ENCODE measurements at places on chromosomes 5 and 9. TPM values are rescaled to one million over a fixed set of nuclear protein-coding genes. Genes with fewer than 3 reads are reported as not detected.

PCDHB7 gene
- 2.9 TPM for total RNA-seq

CDK5RAP2 gene
- total RNA-seq, result 53.0 TPM

LPAR1 gene
- total RNA-seq, result 22.5 TPM

FAXDC2 gene
- 50.1 TPM for total RNA-seq

PCDHB14 gene
- total RNA-seq, result 2.5 TPM

PCDHAC1 gene
- 1.2 TPM for total RNA-seq

HSD17B3 gene
- total RNA-seq, result not detected

SLC34A1 gene
- total RNA-seq, result not detected

PCDHA1 gene
- 0.14 TPM for total RNA-seq

TMEM171 gene
- total RNA-seq, result not detected

GRM6 gene
- not detected for total RNA-seq

IRF1 gene
- 33.1 TPM for total RNA-seq

DNA sequence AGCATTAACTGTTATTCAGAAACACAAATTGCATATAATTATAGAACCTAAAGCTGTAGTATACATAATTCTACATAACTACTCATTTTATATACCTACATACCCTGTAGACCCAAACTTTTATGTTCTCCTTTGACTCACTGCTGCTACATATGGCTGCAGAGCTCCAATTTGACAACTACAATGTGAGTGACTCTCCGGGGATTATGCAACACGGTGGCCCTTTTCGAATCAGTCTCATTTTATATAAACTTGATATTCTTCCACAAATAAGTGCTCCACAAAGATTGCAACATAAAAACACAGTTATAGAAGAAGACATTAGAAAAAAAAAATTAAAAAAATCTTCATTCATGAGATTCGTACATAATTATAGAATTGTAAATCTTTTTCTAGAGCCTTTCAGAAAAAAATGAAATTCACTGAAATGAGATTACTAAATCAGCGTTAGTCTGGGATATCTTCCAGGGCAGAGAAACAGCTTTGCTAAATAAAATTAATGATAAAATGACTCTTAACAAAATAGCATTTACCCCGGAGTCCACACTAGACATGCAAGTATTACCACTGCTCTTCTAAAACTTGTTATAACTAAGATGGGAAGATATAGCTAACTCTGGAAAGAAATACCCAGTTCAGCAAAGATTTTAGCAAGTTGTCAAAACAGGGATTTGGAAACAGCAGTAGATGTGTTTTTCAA is 52.6 kb downstream of the SRFBP1 start:
- DNase-seq, result no peak

GRCh38 chr5:130692770-130693169 is 472.3 kb downstream of the HINT1 start:
- no peak for DNase-seq

- no peak for DNase-seq
Observed at GRCh38 chr9:83656032-83656680, 33.2 kb downstream of the IDNK start.

GRCh38 chr5:165076686-165077085 is 1571.3 kb downstream of the MAT2B start:
- no peak for DNase-seq

- DNase-seq, result no peak
Observed at GRCh38 chr5:112275671-112276070, 143.4 kb downstream of the EPB41L4A start.

DNA sequence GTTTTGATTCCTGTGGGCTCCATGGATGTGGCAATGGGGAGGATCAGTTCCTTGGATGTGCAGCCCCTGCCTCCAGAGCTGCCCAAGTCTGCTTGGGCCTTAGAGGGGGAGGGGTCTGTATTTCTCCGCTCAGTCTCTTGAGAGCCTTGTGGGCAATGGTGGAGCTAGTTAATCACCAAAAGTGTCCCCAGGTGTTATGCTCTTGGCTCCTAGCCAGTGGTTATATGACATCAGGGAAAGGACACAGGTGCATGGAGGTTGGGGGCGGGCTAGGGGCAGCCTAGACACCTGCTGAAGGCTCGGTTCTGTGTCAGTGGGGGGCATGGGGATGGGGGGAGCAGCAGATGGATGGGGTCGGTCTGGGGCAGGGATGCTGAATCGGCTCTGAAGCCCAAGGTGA is 12.4 kb upstream of the ARAP3 start:
- no peak for DNase-seq

DNA sequence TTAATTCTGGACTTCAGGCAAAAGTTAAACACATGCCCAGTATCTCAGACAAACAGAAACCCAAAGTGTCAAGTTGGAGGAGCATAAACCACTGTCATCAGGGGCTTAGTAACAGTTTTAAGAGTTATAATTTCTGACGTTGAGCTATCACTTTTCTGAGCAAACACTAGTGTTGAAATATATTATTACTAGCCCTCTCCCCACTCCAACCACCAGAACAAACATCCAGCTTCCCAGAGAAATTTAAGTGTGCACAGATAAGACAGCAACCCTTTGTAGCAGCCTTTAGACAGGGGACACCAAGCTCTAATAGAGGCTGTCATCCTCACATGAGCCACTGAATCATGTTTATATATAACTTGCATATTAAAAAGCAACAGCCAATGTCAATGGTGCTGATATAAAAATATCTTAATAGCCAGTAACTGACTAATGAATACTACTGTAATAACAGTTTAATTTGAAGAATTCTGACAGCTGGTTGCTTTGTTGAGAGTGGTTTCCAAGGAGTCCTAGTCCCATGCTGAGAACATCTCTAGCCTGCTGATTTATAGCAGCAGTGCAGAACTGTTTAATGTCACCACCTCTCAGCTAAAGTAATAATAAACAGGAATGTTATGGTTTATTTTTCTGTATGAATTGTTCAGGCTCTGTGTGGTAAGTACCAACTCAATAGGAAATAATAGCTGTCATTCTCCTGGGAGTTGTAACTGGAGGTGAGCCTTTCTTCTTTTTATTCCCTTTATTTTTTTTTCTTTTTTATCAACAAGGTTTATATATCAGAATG is 528.7 kb upstream of the ZNF608 start:
- no peak for DNase-seq

DNA sequence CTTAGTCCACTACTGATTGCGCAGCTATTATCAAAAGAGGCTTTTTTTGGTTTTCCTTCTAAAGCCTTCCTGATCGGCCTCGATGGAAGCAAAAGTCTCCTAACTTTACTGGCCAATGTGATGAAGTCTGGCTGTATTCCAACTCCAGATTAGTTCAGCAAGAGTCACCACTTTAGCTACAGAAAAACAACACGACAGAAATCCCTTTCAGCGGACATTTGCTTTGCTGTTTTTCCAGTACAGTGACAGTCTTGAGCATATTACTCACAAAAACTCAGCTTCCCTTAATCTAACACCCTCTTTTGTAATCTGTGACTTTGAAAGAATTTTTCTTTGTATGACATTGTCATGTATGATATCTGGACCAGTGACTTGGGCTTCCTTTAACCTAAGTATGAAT is 95.7 kb downstream of the HOMER1 start:
- no peak for DNase-seq

DNA sequence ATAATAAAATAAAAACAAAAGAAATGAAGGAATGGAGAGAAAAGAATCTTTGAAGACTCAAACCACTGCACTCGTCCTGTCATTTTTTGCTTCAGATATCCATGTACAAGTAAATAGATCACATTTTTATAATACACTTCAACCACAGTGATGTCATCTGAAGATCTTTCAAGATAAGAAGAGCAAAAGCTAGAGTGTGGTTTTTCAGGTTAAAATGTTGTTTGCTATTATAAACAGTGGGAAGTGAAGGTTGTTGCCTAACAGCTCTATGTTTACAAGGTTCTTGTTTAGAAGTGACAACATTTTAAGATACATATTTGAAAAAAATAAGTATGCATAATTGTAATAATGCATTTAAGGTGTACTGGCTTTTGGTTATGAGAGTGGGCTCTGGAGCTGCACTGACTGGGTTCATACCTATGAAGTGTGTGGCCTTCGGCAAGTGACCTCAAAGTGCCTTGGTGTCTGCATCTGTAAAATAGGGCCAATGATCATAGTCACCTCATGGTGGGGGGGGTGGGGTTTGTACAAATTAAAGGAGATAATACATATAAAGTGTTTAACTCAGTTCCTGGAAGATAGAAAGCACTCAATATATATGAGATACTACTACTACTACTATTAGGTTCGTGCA is 45.5 kb upstream of the IL7R start:
- DNase-seq, result no peak

DNA sequence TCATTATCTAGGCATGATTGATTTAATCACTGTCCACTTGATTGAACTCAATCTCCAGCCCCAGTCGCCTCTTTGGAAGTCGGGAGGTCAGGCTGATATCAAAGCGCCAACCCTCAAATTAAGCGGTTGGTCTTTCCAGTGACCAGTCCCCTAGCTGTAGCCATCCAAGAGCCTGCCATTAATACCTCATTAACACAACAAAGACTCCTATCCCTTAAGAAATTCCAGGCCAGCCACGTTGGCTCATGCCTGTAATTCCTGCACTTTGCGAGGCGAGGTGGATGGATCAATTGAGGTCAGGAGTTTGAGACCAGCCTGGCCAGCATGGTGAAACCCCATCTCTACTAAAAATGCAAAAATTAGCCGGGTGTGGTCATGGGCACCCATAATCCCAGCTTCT is 27.4 kb upstream of the GCNT1 start:
- no peak for DNase-seq

DNA sequence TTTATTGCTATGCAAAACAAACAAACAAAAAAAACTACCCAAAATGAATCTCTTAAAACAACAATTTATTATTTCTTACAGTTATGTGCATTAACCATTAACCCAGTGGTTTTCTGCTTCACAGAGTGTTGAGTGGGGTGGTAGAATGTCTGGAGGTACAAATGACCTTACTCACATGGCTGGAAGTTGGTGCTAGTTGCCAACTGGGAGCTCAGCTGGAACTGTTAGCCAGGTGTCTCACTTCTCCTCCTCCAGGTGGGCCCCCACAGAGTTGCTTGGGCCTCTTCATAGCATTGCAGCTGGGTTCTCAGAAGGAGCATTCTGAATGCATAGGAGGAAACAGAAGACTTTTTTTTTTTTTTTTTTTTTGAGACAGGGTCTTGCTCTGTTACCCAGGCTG is 10.5 kb upstream of the B4GALT1 start:
- no peak for DNase-seq

DNA sequence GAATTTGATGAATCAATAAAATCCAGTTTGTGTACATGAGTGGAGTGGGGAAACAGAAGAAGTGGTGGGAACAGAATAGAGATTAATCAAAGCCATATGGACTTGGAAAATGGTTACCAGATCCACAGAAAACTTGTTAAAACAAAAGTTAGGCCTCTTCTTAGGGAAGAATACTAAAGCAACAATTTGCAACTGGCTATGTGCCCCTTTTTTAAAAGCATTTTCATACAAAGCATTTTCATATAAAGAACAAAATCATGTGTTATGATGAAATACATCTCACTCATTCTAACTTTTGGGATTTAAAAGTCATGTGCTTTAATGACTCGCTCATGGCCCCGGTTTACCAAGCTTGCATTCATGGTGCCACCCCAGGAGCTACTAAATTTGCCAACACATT is 276.9 kb downstream of the EFNA5 start:
- DNase-seq, result no peak

DNA sequence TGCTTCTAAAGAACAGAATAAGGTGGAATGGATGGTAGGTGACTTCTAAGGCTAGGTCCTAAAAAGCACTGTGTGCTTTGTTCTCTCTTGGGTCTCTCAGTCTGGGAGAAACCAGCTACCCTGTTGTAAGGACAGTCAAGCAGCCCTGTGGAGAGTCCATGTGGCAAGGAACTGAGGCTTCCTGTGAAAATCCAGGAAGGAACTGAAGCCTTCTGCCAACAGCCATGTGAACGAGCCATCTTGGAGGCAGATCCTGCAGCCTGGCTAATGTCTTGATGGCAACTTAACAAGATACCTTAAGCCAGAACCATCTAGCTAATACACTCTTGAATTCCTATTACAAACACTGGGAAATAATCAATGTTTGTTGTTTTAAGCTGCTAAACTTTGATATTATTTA is 100.1 kb upstream of the PCA3 start:
- no peak for DNase-seq

GRCh38 chr5:161442471-161442870 is 104.1 kb downstream of the GABRB2 start:
- DNase-seq, result no peak

DNA sequence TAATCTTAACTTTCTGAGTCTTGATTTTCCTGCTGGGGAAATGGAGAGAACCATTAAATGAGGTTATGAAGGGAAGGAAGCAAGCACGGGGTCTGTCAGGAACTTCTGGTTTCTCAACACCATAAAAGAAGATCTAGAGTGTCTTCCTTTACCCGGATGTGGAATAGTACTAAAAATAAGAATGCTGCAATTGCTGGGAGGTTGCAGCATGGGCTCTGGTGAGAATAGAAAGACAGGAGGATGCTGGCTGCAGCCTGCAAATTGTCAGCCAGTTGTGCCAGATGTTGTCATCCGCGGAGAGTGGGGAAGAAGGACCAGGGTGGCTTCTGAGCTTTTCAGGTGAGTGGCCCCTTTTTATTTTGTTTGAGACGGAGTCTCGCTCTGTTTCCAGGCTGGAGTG is 69.3 kb upstream of the STC2 start:
- no peak for DNase-seq

DNA sequence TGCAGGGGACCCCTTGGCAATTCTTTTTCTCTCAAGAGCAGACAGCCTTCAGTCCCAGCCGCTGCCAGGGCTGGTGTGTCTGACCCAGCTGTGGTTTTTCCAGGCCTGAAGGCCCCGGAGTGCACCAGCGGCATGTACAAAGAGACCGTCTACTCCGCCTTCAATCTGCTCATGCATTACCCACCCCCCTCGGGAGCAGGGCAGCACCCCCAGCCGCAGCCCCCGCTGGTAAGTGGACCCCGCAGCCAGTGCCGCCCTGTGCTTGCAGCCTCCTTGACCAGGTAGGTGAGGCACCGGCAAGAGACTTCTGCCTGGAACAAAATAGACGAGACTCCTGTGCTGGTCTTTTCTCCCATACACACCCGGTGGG is 1.3 kb downstream of the TCF7 start:
- DNase-seq, result no peak

DNA sequence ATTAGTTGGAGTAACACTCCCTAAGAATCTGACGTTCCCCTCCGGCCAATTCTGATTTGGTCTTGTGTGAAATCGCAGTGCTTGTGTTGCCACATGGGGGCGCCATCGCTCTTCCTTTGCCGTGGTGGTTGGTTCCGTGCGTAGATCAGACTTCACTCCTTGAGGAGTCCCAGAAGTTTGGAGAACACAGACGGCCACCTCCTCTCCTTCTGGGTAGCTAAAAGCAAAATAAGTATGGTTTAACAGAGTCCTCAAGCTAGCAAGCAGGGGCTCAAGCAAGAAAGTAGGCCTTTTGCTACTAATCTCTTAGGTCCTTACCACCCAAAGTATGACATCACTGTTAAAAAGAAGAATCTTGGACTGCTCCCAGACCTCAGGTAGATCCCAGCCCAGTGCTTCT is 59.5 kb downstream of the HSPA4 start:
- peak; percentile 86 for DNase-seq
